ENCODE measurements at places on chromosomes 1 and 21.

DNA sequence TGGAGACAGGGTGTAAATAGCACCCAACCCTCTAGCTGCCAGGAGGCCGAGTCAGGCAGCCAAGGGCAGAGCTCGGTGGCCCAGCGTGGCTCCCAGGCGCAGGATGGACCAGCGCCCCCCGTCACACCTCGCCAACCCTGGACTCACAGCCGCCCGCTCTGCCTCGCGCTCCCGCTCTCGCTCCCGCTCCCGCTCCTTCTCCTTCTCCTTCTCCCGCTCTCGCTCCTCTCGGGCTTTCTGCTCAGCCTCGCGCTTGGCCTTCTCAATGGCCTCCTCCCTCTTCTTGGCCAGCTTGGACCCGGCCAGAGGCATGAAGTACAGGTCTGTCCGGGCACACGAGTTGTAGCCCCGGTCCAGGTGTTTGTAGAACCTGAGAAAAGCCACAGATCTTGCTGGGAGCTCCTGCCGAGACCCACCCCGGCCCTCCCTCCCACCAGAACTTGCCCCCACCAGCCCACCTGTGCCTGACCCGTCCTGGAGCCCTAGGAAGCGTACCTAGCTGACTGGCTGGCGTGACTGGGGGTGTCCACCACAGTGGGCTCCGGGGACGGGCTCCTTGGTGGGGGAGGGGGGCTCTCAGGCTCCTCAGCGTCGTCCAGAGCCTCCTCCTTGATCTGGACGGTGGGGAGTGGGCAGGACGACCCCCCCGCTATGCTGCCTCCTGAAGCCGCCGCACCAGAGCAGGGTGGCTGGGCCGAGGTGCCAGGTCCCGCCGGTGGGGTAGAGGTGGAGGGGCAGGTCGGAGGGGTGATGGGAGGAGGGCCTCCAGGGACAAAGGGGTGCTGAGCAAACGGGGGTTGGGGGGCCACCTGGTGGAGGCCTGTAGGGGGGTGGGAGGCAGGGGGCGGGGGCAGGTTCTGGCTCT, 41.9 kb downstream of the SLC45A1 start:
- no peak for DNase-seq

DNA sequence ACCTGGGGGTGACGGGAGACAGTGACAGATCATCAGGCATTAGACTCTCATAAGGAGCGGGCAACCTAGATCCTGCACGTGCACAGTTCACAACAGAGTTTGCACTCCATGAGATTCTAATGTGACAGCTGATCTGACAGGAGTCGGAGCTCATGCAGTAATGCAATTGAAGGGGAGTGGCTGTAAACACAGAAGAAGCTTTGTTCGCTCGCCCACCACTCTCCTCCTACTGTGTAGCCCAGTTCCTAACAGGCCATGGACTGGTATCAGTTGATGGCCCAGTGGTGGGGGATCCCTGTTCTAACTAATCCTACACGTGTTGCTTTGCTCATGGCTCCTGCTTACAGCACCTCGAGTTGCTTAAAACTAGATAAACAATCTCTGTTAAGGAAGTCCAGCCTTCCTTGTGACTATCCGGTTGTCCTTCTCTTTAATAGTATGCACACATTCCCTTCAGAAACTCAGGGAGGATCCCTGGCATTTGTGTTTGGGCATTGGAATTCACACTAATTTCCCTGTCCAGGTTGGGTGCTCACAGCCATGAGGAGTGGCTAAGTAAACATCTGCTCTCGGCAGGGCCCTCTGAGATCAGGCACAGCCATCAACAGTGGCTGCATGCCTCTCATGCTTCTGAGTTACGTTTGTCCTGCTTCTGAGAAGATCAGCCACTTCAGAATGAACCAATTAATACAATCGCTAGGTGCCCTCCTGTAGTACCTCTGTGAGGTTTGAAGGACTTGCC, 21.1 kb upstream of the F3 start:
- DNase-seq: no peak

DNA sequence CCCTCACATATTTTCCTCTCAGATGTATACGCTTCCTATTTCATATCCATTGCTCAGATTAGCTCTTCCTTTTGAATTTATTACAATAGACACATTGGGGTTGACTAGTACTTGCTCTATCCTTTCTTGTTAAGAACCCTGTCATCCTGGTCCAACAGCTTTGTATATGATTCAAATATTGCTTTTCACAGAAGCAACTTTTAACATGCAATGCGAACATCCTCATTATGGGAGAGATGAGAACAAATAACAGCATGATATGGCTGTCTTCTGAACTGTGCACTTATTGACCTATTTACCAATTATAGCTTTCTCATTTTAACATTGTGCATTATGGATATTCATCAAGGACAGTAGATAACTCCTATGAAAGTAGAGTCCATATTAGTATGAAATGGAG, 510.8 kb downstream of the PTPRC start:
- no peak for DNase-seq

GRCh38 chr21:24050231-24050630, 1557.0 kb downstream of the MRPL39 start:
- DNase-seq: no peak

DNA sequence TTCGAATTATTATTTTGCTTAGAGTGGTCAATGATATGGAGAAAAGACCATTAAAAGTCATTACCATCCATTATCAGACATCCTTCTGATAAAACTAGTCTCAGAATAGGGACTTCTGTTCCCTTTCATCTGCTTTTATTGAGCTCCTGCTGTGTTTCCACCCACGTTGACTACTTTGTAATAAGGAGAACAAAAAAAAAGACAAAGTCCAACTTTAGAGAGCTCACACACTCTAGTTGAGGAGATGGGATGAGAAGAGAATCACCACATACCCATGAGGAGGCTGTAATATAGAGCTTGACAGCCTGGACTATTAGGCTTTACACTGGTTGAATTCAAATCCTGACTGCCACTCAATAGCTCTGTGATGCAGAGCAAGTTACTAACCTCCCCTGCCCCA, 27.8 kb upstream of the ALDH9A1 start:
- no peak for DNase-seq

DNA sequence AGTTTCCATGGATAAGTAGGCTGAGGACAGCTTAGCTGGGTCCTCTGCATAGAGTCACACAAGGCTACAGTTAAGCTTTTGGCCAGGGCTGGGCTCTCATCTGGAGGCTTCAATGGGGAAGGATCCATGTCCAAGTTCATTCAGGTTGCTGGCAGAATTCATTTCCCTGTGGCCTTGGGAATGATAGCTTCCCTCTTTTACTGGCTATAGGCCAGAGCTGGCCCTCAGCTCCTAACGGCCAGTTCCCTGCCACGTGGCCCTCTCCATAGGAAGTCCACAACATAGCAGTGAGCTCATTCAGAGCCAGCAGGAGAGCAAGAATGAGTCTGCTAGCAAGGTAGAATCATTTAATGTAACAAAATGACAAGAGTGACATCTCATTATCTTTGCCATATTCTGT, 15.1 kb upstream of the PODN start:
- peak; percentile 35 for DNase-seq

DNA sequence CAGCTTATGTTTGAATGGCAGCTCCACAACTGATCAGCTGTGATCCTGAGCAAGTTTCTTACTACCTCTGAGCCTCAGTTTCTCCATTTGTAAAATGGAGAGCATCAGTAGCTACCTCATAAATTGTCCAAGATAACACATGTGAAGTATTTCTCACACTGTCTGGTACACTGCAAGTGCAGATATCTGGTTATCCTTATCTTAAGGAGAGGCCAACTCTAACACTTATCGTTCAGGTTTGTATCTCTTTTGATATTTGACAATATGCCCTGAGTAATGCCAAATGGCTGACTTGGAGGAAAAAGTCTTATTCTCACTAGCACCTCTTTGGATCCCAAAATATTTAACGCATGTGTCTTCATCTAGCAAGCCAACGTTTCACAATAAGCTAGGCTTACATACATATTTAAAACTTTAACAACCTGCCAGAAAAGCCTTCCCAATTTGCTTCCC, 2.7 kb downstream of the CSRP1 start:
- peak; percentile 35 for DNase-seq

DNA sequence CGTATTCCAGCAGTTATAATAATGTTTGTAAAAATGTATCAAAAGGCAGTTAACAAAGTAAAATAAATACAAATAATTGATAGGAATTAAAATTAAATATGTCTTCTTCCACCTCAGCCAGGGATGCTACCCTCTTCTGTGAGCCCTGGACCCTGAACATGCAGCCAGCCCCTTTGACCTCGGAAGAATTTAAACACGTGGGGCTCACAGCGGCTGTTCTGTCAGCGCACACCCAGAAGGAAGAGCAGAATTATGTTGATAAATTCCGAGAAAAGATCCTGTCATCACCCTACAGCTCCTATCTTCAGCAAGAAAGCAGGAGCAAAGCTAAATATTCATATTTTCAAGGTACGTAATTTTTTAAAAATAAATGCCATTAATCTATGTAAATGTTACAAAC, 26.5 kb downstream of the UTS2 start:
- no peak for DNase-seq

DNA sequence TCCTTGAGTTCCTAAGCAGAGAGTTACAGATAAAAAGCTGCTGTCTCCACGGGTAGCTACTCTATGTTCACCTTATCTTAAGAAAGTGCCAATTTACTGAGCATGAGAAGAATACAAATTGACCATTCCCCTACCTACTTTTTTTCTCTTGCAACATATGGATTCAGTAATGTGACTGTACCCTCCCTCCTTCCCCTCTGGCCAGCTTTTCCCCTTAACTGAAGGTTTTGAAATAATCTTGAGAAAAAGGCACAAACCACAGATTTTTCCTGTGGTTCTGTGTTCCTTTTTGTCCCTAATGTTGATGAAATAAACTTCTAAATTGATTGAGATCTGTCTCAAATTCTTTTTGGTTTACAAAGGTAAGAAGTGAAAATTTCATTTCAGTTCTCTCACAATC, 2.6 kb upstream of the CD2 start:
- DNase-seq: no peak

- no peak for DNase-seq
Measured at GRCh38 chr1:15344800-15345704, 64.6 kb upstream of the EFHD2 start.

DNA sequence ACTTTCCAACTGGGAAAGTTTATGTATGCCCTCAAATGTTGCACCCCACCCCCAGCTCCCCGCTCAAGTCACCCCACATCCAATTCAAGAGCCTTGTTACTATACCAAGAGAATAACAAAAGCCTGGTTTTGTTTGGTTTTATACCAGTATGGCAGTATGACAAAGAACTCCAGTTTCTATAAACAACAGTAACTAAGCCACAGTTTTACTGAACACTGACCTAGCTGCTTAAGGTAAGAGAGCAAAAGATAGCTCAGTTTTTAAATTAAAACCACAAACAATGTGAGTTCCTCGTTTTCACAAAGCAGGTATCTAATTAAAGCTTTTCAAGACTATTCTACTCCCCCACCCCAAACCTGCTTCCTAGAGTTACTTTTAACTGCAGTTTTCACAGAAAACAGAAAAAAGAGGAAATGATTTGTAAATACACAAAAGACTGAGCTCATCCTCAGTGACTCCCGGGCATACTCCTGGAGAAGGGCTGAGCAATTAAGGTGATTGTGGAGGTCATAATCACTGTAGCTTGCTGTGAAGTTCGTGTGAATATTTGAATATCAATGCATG, 59.3 kb upstream of the LHX8 start:
- no peak for DNase-seq

GRCh38 chr1:200082329-200082728, 54.8 kb downstream of the NR5A2 start:
- no peak for DNase-seq

- no peak for DNase-seq
Measured at GRCh38 chr1:203777596-203777995, 12.6 kb downstream of the LAX1 start.

DNA sequence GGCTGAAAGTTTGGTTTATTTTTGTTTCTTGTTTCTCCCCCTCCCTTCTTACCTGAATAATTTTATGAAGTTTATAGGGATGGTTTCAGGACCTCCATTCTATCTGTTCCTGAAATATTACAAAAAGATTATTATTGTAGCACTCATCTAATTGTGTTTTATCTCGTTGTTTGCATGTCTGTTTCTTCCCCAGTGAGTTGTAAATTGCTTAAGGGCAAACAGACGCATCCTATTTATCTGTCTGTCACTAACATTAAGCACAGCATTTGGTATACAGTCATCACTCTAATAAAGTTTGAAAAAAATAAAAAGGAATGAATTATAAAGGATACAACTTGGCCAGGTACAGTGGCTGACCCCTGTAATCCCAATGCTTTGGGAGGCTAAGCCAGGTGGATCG, 123.5 kb downstream of the LRRC7 start:
- no peak for DNase-seq

- peak; percentile 76 for DNase-seq
Measured at GRCh38 chr1:76330991-76331603, 256.6 kb downstream of the ST6GALNAC3 start.

GRCh38 chr1:3923378-3924185, 23.5 kb upstream of the C1orf174 start:
- no peak for DNase-seq

DNA sequence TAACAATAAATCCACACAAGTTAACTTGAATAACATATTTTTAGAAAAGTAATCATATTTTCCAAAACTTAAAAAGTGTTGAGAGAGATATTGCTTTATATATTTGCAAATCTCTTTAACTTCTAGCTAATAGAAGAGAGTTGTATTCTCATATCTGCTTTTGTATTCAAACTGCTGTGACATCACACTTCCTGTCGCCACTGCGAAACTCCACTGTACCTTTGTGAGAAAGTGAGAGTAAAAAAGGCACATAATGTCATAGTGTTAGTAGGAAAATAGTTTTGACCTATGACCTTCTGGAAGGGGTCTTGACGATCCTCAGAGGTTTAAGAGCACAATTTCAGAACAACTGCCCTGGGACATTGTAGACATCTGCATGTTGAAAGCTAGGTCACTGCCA, 21.6 kb downstream of the AK5 start:
- no peak for DNase-seq

DNA sequence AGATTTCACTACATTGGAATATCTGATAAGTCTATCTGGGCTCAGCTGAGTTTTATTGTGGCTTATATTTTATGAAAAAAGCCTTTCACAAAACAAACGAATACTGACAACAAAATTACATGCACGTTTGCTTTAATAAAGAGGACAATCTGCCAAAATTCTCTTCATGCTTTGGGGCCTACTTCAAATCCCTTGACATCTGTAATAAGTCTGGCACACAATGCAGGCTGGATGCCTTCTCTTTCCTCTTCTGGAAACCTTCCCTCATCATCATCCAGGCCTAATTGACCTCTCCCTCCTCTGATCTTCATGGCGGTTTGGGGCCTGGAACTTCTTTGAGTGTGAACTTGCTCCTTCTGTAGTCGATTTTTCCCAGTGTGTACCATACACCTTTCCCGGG, 70.3 kb downstream of the MAP10 start:
- DNase-seq: peak; percentile 59

Data from lung (tissue), 17 donors.